ENCODE measurements at places on chromosomes 13 and 19.

DNA sequence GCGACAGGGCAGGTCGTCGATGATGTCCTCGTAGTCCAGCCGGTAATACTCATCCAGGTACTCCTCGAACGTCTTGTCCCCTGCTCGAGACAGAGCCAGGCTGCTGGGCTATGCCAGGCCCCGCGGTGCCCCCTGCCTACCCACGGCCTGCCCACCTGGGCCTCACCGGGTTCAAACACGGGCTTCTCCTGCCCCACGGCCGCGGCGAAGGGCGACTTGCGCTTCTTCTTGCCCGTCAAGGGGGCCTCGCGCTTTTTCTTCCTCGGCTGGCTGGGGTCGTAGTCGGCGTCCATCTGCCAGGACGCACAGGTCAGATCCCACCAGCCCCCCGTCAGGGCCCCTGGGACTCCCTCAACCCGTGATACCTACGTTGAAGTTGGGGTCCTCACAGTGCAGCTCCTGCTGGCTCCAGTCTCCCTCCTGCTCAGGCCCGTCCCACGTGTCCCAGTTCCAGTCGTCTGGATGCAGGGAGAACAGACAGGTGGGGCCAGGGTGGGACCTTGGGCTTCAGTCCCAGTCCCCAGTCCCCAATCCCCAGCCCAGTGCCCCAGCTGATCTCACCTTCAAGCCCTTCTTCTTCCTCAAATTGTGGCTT lies 8.1 kb downstream of the KRI1 start:
- no peak for DNase-seq

DNA sequence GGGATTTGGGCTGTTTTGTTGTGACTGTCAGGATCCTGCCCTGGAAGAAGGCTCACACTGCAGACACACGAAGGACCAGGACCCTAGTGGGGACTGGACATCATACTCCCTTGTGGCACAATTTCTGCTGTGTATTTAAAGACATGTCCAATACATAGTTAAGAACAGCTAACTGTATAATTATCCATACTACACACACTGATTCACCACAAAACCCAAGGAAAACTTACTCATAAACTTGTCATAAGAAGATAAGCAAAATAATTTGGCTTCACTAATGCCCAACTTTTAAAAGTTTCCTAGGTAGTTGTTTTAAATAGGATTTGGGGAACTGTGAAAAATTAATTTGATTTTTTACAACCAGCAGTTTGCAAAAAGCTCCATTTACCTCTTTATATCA lies 46.1 kb downstream of the LATS2 start:
- DNase-seq = no peak

GRCh38 chr13:44373601-44374347 lies at the start of gene SERP2:
SERP2 (plus strand) TSS chr13:44373824; CDS start chr13:44374026, 202 bp downstream.
- DNase-seq = no peak

DNA sequence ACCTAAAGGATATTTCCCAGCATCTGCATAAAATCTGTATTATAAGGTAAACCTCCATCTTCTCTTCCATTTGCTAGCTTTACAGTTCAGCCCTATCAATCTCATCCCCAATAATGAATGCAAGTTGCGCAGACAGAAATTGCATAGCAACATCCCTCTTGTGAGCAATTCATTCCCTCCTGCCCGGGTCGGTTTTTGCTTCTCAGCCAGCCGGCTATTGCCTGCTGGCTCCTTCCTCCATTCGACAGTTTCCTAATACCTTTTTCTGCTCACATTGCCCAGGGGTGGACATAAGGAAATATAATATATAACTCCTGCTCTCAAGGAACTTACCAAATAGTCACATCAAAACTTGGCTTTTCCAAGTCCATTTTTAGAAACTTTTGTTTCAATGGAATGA lies 125.2 kb downstream of the FGF9 start:
- no peak for DNase-seq

DNA sequence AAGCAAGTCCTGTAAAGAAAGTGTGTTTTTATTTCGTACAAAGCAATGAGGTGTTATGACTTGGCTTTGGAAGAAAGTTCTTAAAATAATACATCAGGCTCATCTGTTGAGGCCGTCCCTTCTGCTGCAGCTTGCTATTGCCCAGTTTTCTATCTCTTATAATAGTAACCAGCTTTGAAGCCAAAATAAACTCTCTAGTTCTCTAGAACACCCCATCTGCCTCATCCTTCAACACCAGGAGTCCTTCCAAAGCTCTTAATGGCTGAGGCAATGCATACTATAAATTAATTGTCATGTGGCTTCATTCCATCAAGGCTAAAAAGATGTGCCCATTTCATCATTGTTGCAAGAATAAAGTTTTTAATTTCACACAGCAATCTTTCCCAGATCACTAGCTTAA lies 49.4 kb upstream of the IPO5 start:
- DNase-seq = no peak
